ENCODE measurements at places on chromosomes 5 and 9.

DNA sequence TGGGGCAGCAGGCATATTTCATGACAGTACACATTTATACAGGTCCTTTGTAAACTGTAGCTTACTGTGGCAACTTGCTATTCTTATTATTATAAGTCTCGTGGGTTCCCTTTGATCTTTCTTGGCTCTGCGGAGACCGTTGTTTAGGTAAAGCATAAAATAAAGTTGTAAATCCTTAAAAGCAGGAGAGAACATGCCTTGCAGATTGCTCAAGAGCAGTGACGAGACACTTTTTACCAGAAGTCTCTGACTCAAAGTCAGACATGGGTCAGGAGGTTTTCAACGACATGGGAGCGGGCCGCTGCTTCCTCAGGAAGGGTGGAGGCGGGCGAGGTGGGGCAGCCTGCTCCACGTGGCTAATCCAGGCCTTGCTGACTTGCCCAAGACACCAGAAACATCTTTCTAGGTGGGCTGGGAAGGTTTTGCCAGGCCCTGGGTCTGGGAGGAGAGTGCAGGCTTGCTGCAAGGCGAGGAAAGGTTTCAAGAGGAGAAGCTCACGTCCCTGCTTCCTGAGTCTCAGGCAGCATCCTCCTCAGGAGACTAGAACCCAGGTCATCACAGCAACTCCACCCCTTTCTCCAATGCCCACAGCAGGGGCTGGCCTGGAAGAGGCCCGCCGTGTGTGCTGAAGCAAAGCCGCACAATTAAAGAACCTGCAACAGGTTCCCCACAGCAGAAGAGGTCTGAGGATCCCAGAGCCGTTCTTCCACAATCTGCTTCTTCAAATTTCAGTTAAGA lies 6.5 kb downstream of the TBC1D2 start:
- no peak for DNase-seq

DNA sequence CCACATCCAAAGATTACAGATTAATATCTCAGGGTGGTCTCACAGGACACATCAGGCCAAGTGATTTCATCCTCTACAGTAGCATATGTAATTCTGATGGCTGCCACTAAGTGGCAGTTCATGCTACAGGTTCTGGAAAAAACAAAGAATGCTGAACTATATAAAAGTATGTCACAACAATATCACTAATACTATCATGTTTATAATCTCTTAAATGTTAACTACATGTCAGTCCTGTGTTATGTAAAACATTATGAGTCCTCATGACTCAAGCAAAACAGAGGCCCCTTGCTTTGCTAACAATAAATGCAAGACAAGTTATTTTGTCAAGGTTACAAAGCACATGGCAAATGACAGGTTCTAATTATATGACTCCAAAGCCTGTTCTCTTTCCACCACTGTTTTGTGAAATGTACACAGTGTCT lies 233.2 kb downstream of the FBXL17 start:
- DNase-seq: no peak

GRCh38 chr9:129596541-129597331 lies 24.2 kb downstream of the C9orf50 start:
- DNase-seq: no peak

DNA sequence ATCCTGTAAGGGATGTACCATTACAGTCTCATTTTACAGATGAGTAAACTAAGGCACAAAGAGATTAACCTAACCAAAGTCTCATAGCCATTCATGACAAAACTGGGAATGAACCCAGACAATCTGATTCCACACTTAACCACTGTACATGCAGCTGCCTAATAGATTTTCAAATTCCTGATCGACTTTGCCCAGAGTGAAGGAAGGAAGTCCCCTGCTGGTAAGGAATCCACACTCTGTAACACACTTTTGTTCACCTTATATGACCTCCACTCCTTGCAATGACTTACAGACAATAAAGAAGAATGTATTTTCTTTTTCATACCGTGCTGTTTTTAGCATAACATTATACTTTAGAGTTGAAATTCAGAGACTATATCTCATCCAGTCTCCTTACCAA lies 31.3 kb upstream of the PLPP6 start:
- DNase-seq: no peak

- no peak for DNase-seq
These were observed 249.0 kb upstream of the ZNF608 start for GRCh38 chr5:124995421-124995820.

DNA sequence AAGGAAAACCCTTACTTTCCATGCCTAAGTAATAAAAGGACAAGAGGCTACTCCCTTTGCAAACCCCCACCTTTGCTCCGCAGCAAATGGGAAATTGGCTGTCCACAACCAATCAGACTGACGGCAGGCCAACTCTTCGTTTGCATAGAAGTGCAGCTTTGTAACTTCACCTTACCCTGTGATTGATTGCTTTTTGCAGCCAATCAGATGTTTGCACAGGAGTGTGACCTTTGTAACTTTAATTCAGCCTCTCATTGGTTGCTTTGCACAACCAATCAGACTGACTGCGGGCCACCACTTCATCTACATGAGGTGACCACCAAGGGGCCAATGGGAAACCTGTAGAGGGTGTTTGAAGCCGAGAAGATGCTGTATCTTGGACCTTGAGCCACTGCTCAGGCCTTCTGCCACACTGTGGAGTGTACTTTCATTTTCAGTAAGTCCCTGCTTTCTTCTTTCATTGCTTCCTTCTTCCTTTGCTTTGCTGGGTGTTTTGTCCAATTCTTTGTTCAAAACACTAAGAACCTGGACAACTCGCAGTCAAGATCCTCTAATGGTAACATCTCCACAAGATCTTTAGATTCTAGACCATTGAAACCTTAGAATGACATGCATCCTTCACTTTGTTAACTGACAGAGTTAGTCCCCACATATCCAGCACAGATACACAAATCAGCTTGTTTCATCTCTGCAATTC lies 51.3 kb upstream of the FREM1 start:
- no peak for DNase-seq

GRCh38 chr5:24539613-24540012 lies 105.2 kb downstream of the CDH10 start:
- no peak for DNase-seq

DNA sequence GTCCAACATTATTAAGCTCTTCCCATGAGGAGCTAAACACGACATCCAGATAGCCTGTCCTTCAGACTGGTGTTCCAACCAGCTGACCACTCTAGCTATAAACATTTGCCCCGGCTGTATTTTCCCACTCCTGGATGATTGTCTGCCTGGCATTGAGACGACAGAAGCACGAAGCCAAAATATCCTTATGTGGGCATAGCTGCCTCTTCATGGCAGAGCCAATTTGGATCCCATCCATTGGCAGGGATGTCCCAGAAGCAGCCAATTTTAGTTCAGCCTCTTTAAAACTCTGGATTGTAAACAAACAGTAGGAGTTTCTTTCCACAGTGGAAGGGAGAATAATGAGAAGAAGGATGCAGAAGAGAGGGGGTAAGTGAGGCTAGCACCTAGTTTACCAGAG lies 507.6 kb downstream of the CETN3 start:
- no peak for DNase-seq

GRCh38 chr9:89941875-89942274 lies 337.1 kb downstream of the GADD45G start:
- DNase-seq: no peak

DNA sequence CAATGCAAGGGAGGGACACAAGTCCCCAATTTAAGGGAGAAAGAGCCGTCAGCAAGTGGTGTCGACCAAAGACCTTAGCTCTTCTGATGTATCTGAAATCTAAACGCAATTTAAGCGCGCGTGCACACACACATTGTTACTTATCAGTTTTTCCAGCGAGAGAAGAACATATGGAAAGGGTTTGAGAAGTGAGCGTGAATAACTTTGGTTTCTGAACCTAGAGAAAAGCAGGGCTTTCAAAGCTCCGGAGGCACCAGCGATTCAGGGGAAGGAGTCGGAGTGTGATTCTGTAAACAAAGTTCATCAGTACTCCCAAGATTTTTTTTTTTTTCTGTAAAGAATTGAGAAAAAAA lies 191.8 kb downstream of the MEF2C start:
- DNase-seq: no peak

DNA sequence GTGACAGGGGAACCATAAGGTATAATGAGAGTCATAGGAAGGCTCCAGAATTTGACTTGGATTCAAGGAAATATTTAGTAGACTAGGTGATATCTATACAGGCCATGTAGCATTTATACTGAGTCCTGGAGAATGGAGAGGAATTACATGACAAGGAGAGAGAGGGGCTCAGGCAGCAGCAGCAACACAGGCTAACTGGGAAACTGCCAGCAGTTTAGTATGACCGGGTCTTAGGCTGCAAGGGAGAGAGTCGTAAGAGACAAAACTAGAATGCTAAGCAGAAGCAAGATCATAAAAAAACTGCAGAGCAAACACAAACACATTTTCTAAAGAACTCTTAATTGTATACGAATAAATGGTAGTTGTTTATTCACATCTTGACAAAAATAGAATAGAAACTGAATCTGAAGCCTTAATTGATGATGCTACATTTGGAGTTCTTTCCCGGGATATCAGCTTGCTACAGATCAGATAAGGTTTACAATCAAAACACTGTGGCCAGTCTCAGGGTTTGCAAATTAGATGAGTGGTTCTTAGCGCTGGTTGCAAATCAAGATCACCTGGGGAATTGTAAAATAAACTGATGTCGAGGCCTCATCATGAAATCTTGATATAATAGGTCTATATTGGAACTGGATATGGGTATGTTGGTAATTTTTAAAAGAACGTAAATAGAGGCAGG lies 480.0 kb upstream of the C9orf72 start:
- DNase-seq: no peak

DNA sequence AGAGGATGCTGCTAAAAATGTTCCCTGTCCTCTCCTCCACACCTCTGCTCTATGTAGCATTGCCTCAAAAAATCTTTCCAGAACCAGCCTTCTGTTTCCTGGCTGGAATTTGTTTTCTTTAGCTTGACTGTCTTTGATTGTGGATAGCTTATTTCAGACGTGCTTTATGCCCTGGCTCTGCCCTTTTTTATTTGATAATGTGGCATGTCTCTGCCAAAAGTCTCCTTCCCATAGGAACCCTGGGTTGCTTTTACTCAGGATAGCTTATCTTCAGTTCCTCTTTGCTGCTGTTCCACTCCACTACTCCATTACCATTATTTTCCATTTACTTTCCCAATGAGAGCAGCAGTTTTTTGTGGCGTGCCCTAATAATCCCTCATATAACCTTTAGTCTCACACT lies 885 bp upstream of the TMEM252 start:
- no peak for DNase-seq

GRCh38 chr5:94691949-94692348 lies 73.5 kb downstream of the SLF1 start:
- no peak for DNase-seq

DNA sequence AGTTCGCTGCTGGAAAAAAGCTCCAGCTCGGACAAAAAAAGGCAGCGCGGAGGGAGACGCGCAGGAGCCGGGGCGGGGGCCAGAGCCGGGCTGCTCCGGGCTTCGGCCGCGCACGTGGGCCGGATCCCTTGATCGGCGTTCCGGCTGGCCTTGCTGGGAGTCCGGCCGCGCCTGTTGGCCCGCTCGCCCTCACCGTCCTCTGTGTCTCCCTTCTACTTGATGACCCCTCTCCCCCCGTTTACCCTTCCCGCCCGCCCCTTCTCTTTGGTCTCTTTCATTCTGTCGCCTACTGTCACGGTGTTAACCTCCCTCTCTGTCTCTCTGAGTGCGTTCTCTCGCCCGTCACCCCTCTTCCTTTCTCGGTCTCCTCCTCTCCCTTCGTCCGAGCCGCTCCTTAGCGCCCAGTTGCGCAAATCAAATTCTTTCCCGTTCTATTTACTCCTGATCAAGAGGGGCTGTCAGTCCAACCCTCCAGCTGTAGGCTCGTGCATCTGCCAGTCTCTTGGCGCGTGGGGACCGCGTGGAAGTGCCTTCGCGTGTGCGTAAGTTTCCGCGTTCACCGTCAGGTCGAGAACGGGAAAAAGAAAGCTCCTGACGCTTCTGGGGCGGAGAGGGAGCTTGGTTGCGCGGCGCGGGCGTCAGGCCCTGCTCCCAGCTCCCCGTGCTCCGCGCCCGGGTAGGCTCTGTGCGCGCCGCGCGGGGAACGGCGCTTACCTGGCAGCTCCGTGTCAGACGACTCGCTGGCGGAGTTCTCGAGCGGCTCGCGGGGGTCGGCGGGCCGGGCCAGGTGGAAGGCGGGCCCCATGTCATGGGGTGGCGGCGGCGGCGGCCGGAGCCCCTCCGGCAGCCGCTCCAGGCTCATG lies 798 bp downstream of the PITX1 start:
- no peak for DNase-seq

DNA sequence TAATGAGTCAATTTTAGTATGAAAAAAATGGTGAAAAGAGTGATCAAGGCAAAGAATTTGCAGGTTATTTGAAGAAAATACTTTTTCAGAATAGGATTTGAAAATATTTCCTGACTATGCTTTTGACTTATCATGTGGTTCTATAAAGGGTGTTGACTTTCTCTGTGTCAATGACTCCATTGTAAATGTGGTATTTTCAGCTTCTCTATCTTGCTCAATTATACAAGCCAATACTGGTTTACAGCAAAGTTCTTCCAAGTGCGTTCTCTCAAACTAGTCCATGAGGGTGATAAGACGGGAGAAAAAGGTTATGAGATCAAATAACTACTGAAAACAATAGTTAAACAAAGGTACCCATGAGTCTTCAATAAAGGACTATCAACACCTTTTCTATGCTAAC lies 21.7 kb downstream of the IL33 start:
- no peak for DNase-seq

DNA sequence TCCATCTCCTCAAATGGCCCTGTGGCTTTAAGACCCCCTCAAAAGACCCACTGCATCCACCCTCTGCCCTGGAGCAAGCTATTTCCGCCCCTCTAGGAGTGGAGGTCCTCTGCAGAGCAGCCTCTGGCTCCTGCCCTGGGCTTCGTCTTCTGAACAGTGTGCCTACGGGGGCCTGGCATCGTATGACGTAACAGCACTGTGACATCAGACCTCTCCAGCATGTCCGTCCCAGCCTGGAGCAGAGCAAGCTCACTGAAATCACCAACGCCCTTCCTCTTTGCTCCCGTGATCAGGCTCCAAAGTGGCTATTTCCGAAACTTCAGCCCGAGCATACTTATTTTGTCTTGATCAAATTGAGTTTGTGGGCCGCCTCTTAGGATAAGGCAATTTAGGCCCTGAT lies 69.1 kb upstream of the PTCH1 start:
- no peak for DNase-seq

GRCh38 chr9:109689701-109690100 lies 90.3 kb upstream of the PALM2AKAP2 start:
- no peak for DNase-seq

DNA sequence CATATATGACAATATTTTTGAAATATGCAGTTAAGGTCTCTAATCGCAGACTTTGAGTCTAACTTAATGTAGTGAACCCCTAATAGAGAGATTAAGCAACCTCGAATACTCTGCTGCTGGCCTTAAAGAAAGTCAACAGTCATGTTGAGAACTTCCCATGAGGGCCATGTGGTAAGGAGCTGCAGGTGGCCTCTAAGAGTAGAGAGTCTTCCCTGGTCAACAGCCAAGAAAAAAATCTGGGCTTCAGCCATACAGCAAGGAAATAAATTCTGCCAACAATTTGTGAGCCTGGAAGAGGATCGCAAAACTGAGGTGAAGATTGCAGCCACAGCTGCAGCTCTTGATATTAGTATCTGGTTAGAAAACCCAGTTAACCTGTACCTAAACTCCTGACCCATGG lies 935.2 kb upstream of the TYRP1 start:
- no peak for DNase-seq

GRCh38 chr5:137693307-137693950 lies 42.5 kb downstream of the KLHL3 start:
- DNase-seq: no peak
